ENCODE measurements at places on chromosomes 7 and 10. TPM values are rescaled to one million over a fixed set of nuclear protein-coding genes. Genes with fewer than 3 reads are reported as not detected.

CALHM3 gene
- not detected for total RNA-seq

- DNase-seq: no peak
Observed at GRCh38 chr7:29332042-29332811, 137.7 kb downstream of the CHN2 start.

DNA sequence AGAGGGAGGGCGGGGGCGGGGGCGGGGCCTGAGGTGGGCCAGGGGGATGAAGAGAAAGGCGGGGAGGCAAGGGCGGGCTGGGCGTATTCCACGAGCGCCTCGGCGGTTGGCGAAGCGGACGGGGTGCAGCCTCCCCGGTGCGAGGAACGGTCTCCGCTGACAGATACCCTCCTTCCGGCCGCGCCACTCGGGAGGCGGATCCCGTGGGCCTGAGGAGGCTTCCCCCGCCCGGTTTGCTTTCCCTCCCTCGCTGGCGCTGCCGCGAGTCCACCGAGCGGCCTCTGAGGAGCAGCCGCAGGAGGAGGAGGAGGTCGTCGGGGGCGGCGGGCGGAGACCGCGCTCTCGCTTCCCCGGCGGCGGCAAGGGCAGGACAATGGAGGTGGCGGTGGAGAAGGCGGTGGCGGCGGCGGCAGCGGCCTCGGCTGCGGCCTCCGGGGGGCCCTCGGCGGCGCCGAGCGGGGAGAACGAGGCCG, at the start of gene TRIM24:
Gene TRIM24, plus strand, starts transcription at position 84 of the 473 bp plus-strand sequence. Its CDS starts 290 bp downstream, at position 374.
- peak; percentile 91 for DNase-seq

- peak; percentile 8 for DNase-seq
Observed at GRCh38 chr10:68192113-68192512, 39.8 kb downstream of the ATOH7 start.

- DNase-seq: no peak
Observed at GRCh38 chr7:103134836-103135554, 13.9 kb downstream of the NAPEPLD start.

GRCh38 chr7:154504918-154505317, 452.7 kb downstream of the DPP6 start:
- no peak for DNase-seq
